ENCODE measurements at places on chromosomes 7 and 10.

- peak; percentile 77 for DNase-seq
Observed at GRCh38 chr10:97319671-97320479, 804 bp downstream of the FRAT1 start.

GRCh38 chr7:140223515-140224221 is 46.9 kb upstream of the KDM7A start:
- DNase-seq: no peak

DNA sequence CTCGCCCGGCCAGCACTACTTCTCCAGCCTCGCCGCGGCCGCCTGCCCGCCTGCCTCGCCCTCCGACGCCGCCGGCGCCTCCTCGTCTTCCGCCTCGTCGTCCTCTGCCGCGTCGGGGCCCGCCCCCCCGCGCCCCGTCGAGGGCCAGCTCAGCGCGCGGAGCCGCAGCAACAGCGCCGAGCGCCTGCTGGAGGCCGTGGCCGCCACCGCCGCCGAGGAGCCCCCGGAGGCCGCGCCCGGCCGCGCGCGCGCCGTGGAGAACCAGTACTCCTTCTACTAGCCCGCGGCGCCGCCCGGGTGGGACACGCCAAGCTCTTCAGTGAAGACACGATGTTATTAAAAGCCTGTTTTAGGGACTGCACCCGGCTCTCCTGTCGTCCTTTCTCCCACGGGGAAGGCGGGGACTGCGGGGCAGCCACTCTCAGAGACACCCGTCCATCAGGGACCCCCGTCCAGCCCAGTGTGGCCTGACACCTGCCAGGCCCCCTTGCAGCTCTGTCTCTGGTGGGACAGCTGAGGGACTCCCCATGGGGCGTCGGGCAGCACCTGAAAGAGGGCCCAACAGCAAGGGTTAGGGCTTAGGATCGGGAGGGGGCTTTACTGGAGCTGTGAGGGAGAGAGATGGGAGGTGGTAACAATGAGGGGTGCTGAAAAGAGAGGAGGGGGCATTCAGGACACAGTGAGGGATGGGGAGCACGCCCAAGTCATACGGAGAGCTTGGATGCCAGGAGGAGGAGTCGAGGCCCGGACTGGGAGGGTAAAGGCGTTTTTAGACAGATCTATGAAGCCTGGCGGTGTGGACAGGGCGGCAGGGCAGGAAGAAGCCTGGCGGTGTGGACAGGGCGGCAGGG is 34.7 kb downstream of the SPDYE6 start:
- peak; percentile 51 for DNase-seq

DNA sequence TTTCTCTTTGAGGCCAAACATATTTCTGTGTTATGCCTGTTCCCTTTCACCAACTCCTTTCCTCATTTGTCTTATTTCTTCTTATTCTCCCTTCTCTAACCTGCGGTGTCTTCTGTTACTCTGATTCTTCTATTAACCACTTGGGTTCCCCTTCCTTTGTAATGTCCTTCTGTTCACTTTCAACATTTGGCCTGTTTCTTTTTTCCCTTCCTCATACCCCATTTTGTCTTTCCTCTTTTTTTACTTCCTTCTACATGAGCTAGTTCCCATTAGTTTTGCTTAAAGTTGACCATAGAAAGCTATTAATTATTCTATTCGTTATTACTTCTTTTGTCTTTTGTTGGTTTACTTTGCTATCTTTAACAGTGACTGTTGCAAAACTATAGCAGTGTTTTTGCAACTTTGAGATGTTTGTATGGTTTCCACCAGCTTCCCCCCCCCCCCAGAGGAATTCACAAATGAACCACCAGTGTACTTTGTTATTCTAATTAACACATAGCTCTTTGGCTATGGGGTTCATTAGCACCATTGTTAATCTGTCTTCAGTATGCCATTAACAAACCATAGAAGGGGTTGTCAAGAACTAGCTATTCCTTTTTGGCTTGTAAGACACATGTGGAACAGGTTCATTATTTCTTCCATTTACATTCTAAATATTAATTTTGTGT is 2.9 kb downstream of the LRGUK start:
- no peak for DNase-seq

DNA sequence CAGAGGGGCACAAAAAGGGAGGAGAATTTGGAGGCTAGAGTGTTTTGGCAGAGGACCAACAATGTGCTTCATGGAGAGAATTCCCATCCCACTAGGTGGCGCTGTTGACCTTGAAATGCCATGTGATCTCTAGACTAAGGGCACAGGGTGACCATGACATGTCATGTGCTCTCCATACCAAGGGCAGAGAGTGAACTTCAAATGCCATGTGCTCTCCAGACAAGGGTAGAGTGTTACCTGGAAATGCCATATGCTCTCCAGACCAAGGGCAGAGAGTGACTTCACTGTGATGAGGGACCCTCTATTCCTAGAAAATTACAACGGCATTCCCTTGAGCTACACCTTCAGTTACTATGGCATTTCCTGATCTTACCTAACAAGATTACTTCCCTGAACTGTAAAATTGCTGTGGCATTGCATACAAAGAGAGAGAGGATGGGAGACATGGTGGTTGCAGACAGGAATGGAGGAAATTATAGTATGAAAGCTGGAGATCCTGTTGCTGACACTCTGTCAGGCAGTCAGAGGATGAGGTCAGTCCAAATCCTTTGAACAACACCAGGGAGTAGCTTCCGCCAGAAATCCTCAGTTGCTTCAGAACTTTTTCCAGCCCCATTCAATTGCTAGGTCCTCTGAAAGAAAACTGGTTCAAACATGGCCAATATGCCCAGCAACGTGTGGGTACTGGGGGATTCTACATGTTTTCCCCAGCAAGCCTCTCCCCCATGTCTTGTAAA is 60.9 kb upstream of the ACSM6 start:
- peak; percentile 76 for DNase-seq

DNA sequence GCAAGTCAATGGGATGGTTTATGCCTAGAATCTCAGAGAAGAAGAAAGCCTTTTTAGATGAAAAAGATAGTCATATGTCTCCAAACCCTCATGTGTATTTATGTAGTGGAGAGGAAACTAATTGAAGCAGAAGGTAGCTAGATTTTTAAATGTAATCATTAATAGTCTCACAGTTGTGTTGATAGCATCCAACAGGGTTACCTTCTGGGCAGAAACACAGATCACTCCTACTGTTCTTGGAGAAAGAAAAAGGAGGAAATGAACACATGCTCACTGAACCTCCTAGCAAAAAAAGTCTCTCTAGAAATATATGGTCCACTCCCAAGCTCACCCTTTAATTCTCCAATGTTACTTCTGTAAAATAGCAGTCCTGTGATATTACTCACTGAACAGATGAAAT is 777.2 kb upstream of the C7orf33 start:
- DNase-seq: no peak

GRCh38 chr7:79236352-79237028 is 217.0 kb downstream of the MAGI2 start:
- DNase-seq: no peak

All from common myeloid progenitor, CD34-positive (primary cell).